ENCODE measurements at places on chromosomes 1 and 21.

DNA sequence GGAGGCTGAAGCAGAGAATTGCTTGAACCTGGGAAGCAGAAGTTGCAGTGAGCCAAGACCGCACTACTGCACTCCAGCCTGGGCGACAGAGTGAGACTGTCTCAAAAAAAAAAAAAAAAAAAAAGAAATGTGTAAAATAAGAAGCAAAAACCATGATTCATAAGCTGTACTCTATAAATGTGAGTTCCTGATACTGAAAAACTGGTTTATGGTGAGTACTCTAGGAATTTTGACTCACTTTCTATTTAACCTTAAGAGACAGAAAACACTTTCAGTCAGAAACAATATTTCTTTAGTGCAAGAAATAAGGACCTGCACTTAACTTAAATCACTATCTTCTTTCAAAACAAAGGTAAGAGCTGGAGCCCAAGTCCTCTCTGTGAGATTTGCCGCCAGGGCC lies 19.9 kb upstream of the POU2F1 start:
- DNase-seq: no peak

DNA sequence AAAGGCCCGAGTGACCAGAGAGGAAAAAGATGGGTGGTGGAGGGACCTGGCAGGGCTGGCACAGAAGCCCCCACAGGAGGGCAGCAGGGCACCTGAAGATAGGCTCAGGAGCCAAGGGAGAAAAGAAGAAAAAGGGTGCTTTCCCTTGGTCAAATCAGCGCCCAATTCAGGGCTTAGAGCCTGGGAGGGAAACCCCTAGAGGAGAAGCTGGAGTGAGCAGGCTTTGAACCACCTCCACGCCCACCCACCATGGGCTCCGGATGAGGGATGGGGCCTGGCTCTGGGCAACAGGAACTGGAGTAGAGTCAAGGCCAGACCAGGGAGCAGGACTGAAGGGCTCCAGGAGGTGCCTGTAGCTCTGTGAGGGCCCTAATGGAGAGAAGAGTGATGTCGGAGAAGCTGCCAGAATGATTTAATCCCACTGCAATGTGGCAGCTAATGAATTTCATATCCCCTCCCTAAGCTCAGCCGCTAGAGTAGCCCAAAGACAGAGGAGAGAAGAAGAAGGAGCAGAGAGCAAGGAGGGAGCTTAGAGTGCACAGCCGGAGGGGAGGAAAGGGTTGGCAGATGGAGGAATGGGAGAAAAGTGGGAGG lies 12.0 kb upstream of the PRELP start:
- peak; percentile 25 for DNase-seq

DNA sequence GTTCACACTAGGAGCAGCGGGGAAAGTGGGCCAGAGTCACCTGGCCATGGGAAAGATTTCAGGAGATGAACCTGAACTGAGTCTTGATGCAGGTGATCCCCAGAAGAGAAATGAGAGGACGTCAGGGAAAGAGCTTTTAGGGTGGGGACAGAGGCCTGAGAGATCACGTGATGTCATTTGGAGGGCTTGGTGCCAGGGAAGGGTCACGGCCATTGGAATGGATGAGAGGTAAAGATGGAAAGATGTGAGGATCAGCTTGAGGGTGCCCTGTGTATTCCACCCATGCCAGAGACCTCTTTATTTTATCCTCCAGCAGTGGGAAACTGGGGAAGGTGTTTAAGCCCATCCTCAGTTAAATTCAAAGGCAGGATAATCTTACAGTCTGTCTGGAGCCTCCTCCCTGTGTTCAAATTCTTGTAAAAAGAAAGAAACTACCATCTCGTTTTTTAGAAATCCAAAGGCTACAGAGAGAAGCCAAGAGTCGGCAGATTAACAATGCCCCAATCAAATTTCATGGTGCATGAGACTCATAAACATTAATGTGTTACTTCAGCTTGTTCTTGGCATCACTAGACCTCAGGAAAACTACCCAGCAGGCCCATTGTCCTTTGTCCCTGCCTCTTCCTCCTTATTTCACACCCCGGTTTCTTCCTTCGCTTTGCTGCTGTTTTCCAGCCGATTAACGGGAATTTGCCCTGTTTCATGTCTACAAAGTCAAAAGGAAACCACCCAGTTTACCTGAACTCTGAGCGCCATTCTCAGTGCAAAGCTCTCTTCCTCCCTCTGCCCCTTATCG lies 93.1 kb upstream of the LRRC8D start:
- no peak for DNase-seq

DNA sequence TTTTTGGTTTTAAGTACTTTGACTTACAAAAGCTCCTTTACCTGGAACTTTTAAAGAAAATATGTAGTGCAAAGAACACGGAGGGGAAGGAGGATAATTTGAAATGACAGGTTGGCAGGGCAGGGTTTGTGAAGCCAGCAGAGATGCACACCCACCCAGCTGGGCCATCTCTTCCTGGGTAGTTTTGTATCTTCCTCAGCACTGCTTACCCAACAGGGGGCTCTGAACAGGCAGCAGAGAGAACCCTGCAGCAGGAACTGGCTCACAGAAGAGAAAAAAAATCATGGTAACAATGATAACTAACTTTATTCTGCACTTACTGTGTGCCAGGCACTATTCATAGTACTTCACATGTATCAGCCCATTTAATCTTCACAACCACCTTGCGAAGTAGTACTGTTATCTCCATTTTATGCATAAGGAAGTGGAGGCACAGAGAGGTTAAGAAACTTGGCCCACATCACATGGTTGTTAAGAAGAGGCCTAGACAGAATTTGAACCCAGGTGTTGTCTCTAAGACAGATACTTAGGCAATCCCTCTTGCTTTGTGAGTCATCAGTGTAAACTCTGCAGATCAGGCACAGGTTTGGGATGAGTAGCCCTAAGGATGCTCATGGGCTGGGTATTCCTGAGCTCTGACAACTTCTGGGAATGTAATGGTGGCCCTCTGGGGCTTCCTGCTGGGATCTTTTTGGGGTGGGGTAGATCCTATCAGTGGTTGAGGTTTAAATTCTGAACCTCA lies 60.8 kb downstream of the ELK4 start:
- no peak for DNase-seq

DNA sequence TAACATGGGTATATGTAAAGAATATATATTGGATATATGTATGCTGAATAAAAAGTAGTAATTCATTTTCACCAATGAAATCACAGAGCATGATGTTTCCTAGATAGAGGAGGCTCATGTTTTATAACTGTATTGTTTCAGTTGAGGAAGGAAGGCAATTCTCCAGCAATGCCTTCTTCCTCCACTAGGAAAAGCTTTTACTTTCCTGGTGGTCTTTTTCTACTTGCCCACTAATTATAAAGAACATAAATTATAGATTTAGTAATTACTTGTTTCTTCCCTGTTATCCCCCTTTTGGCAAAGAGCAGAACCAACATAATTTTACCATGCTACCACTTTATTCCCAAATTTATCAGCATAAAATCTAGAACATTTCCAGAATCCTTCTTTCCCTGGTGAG lies 159.0 kb downstream of the PLA2G4A start:
- DNase-seq: no peak

DNA sequence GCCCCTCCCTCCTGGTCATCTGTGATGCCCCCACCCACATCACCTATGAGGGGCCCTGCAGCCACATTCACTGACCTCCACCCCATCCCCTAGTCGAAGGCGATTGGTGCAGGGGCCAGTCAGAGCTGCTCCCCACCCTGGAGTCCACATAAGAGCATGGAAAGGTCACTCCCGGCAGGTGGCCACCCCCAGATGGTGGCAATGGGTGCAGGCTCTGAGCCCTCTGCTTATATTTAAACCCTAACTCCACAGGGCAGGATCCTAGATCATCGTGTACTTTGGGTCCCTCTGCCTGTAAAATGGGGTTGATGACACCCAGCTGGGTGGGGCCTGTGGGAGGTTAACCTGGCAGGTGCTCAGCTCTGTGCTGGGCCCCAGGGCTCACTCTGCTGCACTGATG lies 186.8 kb upstream of the C1orf174 start:
- DNase-seq: no peak

- no peak for DNase-seq
Observed at GRCh38 chr1:95246511-95246910, 12.5 kb downstream of the RWDD3 start.

DNA sequence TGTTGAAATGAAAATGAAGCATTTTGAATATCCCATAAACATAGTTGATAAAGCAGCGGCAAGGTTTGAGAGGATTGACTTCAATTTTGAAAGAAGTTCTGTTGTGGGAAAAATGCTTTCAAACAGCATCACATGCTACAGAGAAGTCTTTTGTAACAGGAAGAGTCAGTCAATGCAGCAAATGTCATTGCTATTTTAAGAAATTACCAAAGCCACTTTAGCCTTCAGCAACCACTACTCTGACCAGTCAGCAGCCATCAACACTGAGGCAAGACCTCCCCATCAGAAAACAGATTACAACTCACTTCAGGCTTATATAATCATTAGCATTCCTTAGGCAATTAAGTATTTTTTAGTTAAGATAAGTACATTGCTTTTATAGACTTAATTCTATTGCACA lies 33.8 kb upstream of the FCRL3 start:
- no peak for DNase-seq

- no peak for DNase-seq
Observed at GRCh38 chr1:4755301-4755845, 101.0 kb downstream of the AJAP1 start.

DNA sequence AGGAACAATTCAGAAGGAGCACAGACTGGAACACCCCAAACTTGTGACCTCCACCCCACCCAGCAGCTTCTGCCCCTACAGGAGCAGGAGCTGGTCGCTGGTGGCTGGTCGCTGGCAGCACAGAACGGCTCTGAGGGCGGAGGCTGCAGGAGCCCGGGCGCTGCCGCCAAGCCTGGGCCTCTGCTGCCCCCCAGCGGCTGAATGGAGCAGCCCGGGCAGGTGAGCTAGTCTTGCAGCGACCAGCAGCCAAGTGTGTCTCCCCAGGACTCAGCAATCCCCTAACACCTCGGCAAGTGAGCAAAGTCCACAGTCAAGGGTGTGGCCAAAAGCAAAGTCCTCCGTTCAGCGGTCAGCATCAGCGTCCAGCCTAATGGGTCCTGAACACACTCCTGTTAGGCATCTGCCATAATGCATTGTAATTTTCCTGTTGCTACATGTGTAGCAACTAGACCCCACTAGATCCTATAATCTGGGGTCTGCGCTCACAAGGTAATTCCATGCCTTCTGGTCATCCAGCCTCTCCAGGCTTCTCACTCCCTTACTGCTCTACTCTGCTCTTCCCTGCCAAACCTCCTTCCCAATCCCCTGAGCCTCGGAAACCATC lies 12.1 kb upstream of the GJB5 start:
- DNase-seq: peak; percentile 26

DNA sequence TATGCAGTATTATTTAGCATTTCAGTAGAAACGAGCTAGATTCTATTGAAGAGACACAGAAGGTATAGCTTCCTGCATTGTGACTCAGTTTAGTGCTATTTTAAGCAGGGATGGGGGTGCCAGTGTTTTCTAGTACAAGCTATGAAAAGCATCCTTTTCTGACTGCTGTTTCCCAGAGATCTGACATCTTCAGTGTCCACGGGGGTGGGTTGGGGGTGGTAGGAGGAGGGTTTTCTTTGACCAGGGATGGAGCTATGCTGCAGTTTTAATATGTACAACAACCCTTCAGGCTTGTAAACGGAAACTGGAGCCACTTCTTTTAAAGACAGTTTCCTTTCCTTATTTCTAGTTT lies 2.7 kb upstream of the NEGR1 start:
- DNase-seq: peak; percentile 54

GRCh38 chr1:29392486-29393450 lies 156.4 kb downstream of the PTPRU start:
- DNase-seq: no peak

DNA sequence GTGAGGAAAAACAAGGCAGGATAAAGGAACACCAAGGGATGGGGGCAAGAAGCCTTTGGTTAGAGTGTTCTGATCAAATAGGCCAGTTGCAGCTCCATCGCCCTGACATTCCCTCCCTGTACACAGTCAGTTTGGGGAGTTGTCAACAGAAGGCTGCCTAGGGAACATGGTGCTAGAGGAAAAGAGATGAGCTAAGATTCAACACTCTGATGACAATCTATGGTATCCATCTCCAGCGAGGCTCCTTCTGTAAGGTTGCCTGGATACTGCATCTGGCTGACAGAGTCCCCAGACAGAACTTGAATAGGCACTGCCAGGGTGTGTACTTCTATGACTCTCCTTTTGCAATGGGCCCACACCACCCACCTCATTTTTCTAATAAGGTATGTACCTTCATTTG lies 11.2 kb upstream of the SLAMF9 start:
- no peak for DNase-seq

- no peak for DNase-seq
Observed at GRCh38 chr1:59879996-59880505, 46.5 kb downstream of the CYP2J2 start.

GRCh38 chr1:16903054-16903453 lies 7.3 kb downstream of the RNU1-2 start:
- DNase-seq: peak; percentile 74

DNA sequence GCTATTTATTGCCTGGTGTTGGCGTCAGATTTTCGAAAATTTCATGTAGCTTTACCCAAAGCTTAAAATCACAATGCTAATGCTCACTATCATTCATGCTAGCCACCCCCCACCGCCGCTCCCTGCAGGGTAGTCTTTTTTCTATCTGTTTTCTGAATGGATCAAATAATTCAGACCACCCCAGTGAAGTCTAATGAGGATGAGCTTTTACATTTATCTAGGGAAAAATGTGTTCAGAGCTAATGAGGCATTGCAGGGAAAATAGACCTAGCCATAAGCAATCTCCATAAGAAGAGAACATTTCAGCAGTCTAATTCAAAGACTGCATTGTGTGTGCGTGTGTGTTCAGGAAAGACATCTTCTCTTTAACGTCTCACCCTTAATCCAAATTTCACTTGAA lies 533.0 kb upstream of the PRMT6 start:
- DNase-seq: no peak

- DNase-seq: no peak
Observed at GRCh38 chr1:157624471-157624870, 26.6 kb upstream of the FCRL4 start.

DNA sequence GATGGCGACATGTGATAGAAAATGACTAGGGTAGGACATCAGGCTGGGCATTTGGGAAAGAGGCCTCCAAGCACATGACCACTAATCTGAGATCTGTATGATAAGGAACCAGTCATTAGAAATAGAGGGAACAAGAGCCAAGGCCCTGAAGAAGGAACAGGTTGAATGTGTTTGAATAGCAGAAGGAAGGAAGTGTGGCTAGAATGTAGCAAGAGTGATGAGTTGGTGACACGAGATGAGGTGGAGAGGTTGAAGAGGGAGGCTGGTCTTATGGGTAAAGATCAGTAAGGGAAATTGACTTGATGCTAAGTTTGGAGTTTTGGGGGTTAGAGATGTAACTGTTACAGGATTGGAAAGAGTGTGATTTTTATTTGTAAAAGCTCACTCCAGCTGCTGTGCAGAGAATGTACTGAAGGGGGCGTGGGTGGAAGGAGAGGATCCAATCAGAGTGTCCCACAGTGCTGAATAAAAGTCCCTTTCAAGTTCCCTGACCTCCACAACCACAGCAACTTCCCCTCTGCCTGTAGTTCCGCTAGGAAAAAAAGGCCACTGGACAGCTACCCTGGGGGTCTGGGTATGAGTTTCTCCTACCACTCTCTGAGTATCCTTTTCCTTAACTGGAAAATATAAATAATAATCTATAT lies 295.0 kb downstream of the OMA1 start:
- DNase-seq: no peak

Measured in stromal cell of bone marrow (primary cell).